Dermis blood vessel endothelial cell (primary cell): ENCODE measurements at places on chromosomes 5 and 9. TPM values are rescaled to one million over a fixed set of nuclear protein-coding genes. Genes with fewer than 3 reads are reported as not detected.
A peak's percentile ranks its signal among the peaks of the same experiment; 100 is the strongest.

- DNase-seq: peak; percentile 74
Observed at GRCh38 chr9:92590377-92590776, 54.6 kb upstream of the ECM2 start.

GRCh38 chr9:17045381-17045940 lies 89.4 kb upstream of the CNTLN start:
- DNase-seq: no peak

DNA sequence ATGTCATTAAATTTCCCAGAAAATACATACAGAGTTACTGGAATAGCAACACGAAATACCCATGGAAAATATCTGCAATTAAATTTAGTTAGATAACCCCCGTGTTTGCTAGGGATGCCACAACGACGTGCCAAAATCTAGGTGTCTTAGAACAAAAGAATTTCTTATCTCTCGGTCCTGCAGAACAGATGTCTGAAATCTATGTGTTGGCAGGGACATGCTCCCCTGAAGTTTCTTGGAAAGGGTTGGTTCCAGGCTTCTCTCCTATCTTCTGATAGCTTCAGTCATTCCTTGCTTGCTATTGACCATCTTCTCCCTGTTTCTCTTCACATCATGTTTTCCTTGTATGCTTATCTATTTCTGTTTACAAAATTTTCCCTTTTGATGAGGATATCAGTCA lies 1067.0 kb downstream of the CDH18 start:
- no peak for DNase-seq

- DNase-seq: peak; percentile 35
Observed at GRCh38 chr9:120402741-120403542, 177.0 kb downstream of the CDK5RAP2 start.

DNA sequence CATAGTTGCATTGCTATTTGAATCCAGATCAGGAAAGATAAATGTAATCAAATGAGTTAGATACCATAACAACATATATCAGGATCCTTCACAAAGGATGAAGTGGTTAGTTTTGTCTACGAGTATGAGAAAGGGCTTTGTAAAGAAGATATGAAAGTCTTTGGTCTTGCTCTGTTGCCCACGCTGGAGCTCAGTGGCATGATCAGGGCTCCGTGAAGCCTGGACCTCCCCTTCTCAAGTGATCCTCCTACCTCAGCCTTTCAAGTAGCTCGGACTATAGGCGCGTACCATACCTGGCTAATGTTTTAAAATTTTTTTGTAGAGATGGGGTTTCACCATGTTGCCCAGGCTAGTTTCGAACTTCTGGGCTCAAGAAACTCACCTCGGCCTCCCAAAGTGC lies 1.8 kb downstream of the SMC5 start:
- no peak for DNase-seq

- peak; percentile 41 for DNase-seq
Observed at GRCh38 chr9:133943781-133944745, 48.1 kb downstream of the VAV2 start.

GRCh38 chr9:123725389-123725788 lies 204.5 kb downstream of the DENND1A start:
- no peak for DNase-seq

- no peak for DNase-seq
Observed at GRCh38 chr5:35745660-35746059, 111.0 kb upstream of the IL7R start.

DNA sequence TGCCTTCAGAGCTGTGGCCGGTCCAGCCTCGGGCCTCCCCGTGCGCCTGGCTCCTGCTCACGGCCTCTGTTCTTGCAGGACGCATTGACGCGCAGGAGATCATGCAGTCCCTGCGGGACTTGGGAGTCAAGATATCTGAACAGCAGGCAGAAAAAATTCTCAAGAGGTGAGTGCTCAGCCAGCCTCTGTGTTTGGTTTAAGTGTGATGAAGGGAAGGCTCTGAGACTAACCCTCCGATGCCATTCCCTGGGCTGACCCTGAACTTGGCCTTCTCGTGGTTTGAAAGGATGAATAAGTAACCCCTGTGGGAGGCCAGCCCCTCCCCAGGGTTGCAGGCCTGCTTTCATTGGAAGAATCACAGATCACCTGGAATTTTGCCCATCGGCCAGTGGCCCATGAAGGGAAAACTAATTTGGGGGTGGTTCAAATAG lies 26.3 kb downstream of the PTGES2 start:
- DNase-seq: no peak

DNA sequence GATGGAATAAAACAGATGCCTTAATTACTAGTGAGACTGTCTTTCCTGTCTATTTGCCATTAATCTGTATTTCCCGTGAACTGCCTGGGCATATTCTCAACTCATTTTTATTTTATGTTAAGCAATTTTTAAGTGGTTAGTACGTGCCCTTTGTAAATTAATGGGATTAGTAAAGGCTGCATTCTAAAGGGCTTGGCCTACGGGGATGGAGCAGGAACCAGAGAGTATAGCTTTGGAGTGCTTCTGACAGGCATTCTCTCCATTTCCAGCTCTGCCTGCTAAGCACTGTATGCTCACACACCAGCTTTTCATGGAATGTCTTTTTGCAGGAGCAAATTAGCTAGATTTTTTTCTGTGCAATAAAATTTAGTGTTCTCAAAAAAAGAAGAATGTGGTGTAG lies 241.2 kb downstream of the MCTP1 start:
- no peak for DNase-seq

Gene SH3RF2
- 0.05 and 0.17 TPM in 2 replicates for total RNA-seq

Gene TRIO
- total RNA-seq: 190 and 204 TPM in 2 replicates

Gene QSOX2
- total RNA-seq: 9.0 and 20.1 TPM in 2 replicates

Gene WDR36
- 58.4 and 64.0 TPM in 2 replicates for total RNA-seq
